Activated CD4-positive, alpha-beta T cell treated with anti-CD3 and anti-CD28 coated beads for 1 hour (primary cell): ENCODE measurements at places on chromosomes 3 and 15.
A peak's percentile ranks its signal among the peaks of the same experiment; 100 is the strongest.

DNA sequence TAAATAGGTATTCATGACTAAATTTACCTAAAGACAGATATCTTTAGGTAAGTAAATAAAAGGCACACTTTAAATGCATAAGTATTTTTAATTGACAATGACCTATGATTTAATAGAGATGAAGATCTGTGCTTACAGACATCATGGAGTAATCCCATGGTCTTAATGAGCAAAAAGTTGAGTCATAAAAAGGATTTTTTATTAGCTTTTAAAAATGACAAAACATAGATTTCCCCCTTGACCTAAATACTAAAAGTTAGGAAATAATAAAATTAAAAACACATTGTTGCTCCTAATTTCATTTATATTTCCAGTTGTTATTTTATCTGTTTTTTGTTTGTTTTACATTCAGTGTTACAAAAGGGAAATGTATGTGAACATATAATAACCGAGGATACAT is 1005.7 kb downstream of the ROBO1 start:
- DNase-seq, result no peak

- DNase-seq, result no peak
Observed at GRCh38 chr3:134881305-134881704, 86.2 kb downstream of the EPHB1 start.

DNA sequence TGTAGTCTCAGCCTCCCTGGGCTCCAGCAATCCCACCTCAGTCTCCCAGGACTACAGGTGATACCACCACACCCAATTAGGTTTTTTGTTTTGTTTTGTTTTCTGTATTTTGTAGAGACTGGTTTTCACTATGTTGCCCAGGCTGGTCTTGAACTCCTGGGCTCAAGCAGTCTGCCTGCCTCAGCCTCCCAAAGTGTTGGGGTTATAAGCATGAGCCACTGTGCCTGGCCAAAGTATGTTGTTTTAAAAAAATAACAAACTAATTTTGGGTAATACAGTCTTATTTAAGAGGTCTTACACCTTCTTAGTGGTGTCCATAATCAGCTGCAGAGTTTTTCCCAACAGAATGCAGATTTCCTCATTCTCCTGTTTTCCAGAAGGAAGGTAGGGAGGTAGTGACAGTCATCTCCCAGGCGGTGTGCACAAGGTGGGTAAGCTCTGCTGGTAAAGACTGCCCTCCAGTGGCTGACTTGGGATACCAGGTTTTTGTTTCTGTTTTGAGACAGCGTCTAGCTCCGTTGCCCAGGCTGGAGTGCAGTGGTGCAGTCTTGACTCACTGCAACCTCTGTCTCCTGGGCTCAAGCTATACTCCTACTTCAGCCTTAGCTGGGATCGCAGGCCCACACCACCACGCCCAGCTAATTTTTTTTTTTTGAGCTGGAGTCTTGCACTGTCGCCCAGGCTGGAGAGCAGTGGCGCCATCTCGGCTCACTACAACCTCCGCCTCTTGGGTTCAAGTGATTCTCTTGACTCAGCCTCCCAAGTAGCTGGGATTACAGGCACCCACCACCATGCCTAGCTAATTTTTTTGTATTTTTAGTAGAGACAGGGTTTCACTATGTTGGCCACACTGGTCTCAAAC is 58.4 kb downstream of the MAP6D1 start:
- DNase-seq, result peak; percentile 49

DNA sequence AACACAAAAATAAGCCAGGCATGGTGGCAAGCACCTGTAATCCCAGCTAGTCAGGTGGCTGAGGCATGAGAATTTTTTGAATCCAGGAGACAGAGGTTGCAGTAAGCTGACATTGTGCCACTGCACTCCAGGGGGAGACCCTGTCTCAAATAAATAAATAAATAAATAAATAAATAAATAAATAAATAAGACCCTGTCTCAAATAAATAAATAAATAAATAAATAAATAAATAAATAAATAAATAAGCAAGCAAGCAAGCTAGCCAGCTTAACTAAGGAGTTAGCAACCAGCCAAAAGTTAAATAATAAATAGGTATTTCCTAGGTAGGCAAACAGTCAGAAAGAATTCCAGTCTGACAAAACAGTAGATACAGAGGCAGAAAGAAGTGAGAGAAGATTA is 123.9 kb downstream of the GALK2 start:
- DNase-seq, result no peak

DNA sequence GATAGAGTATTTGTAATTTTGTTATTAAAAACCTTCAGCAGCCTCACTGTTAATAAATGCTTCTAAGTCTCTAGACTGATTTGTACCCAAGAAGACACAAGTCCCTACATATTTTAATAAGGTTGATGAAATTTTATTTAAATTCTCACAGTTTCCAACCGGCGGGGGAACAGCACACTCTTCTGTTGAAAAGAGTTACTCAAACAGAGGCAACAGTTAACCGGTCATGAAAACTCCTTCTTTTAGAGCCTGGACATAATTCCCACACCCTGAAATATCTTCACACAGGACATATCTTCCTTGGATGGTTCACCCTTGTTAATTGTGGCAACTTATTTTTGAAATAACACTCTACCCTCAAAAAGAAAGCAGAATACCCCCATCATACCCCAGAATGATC is 278.8 kb downstream of the FOXP1 start:
- DNase-seq, result no peak
